ENCODE measurements at places on chromosomes 5 and 9. TPM values are rescaled to one million over a fixed set of nuclear protein-coding genes. Genes with fewer than 3 reads are reported as not detected.
A peak's percentile ranks its signal among the peaks of the same experiment; 100 is the strongest.

DNA sequence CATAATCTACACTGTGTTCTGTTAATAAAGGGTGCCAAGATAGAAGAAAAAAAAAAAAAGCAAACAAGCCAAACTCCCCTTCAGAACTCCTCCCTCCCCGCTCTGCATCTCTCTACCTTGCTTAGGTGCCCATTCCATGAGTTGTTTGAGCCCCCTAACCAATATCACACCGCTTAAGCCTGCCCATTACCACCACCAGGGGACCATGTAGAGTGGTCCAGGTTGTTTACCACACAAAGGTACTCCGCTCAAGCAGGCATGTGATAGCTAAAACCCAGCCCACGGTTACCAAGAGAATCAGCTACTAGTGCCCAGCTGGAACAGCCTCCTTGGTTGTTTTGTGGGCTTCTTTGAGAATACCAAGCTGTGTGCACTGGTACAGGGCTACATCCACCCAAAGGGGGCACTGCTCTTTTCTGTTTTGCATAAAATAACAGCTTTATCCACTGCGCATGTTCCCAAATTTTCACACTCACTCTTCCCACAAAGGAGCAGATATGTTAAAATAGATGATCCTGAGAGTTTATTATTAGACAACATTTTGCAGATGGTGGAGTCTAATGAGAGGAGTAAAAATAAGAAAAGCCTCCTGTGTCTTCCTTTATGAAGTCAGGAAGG is 304.1 kb downstream of the DEPDC1B start:
- DNase-seq, result no peak

- DNase-seq, result no peak
Observed at GRCh38 chr9:136748666-136749611, 614 bp upstream of the LCN6 start.

The IPO11 gene
- 18.5 TPM for total RNA-seq

DNA sequence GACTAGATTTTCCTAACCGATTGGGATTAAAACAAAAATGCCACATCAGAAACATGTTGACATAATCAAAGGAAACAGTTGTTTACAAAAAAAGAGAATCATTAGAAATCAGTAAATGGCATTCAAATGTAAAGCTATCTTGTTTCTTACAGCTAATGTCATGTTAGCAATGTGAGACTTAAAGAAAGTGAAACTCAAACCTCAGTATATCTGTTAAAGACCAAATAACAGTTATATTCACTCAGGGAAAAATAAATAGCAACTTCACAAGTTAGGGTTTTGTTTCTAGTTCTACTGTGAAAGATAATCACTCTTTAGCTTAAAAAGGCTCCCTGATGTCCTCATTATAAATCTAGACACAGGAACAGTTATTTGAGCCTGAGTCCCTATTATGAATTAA is 189.3 kb upstream of the EFNA5 start:
- no peak for DNase-seq

GRCh38 chr5:137688210-137688840 is 47.6 kb downstream of the KLHL3 start:
- DNase-seq, result no peak

The BRINP1 gene
- 1.2 TPM for total RNA-seq

DNA sequence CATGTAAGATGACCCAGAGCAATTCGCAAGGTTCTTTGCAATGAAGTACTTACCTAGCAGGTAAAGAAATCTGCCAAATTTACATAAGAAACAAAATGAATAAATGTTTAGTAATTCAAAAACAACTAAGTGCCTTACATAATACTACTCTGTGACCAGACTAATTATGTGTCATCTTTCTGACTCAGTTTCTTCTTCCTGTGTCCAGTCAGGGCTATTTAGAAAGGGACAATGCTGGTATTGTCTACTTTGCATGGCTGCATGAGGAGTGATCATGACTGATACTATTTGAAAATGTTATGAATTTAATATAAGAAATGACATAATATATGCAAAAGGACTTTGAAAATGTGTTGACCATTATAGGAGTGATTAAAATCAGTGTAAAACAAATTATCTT is 210.0 kb downstream of the TMEM161B start:
- DNase-seq, result no peak

DNA sequence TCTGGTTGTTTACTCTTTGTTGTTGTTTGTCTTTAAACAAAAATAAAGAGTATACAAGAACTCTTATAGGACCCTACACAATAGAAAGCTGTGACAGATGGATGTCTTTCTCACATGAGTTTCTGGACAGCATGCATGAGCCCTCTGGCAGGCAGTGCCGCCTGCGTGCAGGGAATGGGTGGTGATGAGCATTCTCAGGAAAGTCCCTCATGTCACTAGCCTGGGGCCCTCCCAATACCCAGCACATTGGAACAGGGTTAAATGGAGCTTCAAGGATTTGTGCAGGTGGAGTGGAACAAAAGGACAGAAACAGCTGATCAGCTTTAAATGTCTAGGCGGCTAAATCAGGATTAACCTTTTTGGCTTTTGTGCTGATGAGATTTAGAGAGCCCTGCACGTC is 181.0 kb upstream of the CD180 start:
- DNase-seq, result peak; percentile 12

DNA sequence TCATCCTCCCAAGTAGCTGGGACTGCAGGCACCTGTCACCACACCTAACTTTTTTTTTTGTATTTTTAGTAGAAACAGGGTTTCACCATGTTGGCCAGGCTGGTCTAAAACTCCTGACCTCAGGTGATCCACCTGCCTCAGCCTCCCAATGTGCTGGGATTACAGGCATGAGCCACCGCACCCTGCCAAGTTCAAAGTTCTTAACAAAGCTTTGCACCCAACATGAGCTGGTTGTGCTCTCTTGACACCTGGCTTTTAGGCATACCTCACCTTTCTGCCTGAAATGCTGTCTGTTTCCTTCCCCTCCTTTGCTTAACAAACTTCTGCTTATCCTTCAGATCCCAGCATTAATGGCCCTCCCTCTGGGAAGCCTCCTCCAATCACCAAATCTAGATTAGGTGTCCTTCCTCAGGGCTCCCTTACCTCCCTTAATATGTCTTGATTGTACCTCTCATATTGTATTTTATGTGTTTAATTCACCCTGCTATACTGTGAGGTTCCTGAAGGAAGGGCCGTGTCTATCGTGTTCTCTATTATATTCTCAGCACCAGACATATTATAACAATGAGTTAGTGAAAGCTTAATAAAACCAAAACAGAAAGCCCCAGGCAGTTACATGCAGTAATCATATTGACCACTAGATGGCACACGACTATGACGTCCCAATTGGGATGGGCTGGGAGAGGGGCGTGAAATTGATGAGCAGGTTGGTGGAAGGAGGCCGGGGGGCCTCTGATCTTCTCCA is 62.9 kb upstream of the PPARGC1B start:
- no peak for DNase-seq

The OGN gene
- total RNA-seq, result 10.1 TPM

GRCh38 chr5:111585946-111586345 is 73.6 kb upstream of the STARD4 start:
- DNase-seq, result no peak

The IL12B gene
- 3.6 TPM for total RNA-seq

DNA sequence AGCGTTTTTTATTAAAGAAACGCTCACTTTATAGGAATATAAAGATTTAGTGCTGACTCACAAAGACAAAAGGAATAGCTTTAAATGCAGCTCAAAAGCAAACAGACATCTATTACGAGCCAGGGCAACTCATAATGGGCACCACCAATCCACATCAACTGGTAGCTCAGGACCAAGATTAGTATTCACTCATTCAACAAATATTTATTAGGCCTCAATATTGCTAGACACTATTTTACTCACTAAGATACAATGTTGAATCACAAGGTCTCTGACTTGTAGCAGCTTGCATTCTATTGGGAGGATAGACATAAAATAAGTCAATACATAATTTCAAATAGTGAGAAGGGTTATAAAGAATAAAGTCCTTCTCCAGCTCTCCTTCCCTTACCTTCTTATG is 8.0 kb upstream of the MAN2A1 start:
- no peak for DNase-seq

- no peak for DNase-seq
Observed at GRCh38 chr9:106233116-106233515, 538.8 kb downstream of the TMEM38B start.

The ISCA1 gene
- total RNA-seq, result 26.1 TPM

DNA sequence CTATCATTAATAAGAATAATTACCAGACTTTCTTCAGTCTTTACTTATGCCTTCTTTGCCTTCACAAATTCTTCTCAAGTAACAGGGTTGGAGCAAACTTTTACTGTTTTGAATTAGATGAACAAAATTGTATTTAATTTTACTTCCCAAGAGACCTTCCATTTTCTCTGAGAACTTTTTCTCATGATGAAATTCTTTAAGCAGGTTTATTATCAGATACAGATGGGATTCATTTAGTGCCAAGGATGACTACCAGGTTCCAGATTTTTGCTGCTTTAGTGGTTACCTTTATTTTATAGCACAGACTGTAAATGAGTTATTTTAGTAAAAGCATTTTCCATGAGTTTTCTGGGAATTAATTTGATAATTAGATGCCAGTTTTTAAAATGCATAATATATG is 125.1 kb downstream of the GDNF start:
- no peak for DNase-seq

DNA sequence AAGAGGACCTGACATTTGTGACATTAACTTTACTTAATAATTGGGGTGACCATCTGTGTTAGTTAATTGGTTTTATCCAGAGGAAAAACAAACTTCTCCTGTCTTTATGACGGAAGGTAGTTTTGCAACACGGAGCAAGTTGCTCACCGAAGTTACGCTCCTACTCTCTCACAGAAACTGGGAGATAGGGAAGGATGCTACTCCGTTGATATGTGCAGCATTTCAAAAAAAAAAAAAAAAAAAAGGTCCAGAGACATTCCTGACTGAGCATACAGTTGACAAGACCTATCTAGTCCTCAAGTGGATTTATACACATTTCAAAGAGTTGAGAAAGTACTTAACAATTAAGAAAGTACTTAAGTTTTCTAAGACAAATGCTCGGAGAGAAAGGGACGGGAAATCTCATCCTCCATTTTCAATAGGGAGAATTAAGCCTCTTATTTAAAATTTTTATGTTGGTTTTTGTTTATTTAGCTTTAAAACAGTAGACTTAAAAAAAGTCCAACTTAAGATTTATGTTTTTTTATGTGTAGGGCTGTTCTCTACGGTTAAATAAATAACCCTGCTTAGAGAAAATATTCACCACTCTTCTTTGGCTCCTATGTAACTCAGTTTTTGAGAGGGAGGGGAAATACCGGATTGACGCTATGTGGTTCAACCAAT is 455 bp upstream of the FER start:
- no peak for DNase-seq

DNA sequence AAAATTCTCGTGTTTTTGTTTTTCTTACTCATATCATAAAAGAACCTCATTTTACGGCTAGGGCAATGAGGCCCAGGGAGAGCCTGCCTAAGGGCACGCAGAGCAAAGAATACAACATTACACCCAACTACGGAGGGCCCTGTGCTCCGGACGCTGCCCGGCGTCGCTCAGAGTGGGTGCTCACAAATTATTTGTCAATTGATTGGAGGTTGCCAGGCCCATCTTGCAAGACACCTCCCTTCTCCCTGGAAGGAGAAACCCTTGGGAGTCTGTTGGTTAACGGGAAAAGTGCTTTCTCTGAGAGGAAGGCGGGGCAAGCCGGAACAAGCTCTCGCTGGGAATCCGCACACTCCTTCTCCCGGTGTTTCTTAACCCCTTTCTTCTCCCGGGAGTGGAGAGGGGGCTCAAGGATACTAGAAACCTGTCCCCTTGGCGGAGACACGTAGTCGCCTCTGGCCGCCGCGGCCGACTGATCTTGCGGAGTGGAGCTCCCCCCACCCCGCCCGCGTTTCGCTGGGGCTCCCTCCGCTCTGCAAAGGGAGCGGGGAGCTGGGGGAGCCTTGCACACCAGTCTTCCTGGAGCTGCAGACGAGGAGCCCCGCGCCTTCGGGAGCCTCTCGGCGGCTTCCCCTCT is 599.3 kb upstream of the SGCD start:
- no peak for DNase-seq

GRCh38 chr9:123246534-123246933 is 21.9 kb downstream of the STRBP start:
- no peak for DNase-seq

DNA sequence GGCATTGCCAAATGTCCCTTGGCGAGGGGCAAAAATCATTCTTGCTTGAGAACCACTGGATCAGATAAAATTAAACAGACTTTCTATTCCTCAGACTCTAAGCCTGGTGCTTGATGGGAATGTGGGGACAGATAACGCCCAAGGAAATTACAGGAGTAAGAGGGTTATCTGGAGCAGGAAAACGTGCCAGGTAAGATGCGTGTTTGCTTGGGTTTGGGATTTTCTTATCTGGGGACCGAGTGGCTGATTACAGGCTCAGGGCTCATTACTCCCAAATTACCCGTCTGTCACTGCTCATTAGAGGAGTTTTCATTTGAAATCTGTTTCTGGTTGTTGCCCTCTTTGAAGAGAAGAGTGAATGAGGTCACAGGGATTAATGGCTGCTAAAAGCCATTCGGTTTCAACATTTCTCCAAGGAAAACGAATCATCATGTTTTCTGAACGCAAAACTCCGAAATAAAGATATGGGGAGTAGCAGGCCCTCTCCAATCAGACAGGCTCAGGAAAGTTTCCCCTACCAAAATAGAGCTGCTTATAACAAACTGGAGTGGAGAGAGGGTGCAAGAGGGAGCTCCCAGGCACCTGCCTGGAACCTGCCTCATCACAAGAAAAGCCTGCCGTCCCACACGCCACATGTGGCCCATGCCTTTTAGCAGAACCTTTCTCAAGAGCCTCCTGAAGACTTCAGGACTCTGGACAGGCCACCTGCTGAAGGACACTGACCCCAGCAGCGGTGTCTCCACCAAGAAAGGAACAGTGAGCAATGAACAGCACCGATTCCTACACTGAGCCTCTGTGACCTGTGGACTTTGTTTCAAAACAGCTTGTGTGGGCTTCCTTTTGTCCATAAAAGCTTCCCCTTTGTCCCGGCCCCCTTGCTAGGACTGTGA is 136.4 kb downstream of the ICE1 start:
- DNase-seq, result no peak

DNA sequence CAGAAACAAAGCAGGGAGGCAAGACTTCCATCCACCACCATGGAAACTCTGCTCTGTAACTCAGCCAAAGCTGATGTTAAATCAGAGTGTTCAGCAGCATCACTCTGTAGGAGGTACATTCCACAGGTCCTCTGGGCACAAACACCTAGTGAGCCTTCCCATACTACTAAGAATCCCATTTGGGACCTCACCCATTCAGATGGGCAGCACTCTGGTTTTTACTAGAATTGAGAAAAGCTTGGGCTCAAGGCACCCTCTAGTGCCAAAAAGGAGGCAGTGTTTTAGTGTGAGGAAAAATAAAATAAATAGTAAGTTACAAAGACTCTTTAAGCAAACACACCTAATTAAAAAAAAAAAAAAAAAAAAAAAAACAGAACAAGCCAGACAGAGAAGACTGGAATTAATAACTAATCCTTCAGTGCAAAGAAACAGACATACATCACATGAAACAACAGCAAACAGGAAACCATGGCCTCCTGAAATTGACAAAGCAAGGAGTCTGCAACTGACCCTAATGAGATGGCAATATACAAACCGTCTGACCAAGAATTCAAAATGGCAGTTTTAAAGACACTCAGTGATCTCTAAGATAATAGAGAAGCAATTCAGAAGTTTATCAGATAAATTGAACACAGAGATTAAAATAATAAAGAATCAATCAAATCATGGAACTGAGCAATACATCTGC is 159.5 kb downstream of the GNA14 start:
- no peak for DNase-seq

GRCh38 chr5:157266286-157267007 is 524 bp downstream of the CYFIP2 start:
- DNase-seq, result no peak

The TERT gene
- 3.4 TPM for total RNA-seq
